Left lung (tissue), 14 donors: ENCODE measurements at places on chromosomes 16 and 17. TPM values are rescaled to one million over a fixed set of nuclear protein-coding genes. Genes with fewer than 3 reads are reported as not detected.
A peak's percentile ranks its signal among the peaks of the same experiment; 100 is the strongest.

DNA sequence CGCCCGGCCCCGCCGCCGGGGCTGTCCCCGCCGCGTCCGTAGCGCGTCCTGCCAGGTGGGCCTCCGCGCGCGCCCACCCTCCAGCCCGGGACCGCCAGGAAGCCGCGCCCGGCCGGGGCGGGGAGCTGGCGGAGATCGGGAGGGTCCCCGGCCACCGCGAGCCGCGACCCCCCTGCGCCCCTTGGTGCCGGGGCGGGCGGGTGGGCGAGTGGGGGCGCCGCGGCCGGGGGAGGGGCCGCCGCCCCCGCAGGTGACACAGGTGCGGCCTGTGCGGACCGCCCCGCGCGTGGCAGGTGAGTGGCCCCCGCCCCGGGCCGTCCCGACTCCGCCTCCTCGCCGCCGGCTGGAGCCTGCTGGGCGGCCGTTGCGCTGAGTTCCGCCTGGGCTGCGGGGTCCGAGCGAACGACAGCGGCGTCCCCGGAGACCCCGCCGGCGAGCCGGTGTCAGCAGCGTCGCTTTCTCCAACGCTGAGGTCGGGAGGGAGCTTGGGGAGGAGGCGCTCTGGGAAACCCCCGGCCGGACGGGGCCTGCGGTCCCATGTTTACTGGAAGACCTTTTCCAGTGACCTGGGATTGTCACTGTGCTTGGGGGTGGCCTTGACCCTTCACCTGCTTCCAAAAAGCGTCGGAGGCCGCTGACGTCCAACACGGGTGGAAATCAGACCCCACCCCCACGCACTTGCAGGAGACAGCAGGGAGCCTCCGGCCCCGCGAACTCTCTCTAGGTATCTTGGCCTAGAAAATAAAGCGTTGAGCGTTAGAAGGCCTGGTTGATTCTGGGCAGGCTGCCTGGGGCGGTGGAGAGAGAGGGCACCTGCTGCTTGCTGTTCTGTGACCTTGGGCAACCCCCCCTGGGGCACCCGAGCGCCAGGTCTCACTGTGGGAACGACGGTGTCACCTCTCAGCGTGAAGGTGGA lies 542 bp downstream of the KLHL36 start:
- peak; percentile 63 for DNase-seq

DNA sequence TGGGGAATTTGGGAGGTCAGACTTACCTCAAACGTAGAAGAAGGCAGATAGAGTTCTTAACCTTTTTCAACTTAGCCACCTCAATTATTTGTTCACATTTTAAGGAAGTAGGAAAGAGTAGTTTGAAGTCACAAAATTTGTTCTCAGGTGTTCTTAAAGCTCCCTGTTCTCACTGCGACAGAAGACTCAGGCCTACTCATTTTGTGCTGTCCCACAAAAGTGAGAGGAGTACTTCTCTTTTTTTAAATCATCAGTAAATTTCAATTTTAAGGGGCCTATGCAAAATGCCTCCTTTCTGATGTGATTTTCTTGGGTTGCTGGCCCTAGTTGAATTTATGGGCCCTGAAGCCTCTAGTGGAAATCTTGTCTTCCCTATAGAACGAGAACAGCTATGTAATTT lies 133.4 kb downstream of the MAP2K6 start:
- DNase-seq: no peak

- no peak for DNase-seq
Measured at GRCh38 chr17:63369233-63369632, 76.9 kb downstream of the CYB561 start.

DNA sequence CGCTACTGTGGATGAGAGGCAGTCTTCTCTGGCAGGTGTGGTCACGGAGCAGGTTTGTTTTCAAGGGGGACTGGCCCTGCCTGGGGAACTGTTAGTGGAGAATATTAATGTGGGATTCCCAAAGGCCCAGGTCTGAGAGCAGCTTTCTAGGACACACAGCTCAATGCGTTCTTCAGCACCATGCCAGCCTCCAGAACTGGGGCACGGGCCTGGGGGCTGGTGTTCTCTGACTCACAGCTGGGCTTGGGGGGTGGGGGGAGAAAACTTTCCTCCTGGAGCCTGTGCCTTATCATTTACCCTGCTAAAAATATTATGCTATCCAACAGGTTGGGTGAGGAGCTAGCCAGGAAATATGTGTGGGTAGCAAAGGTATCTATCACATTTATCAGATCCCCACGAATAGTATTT lies 13.5 kb upstream of the LHX1 start:
- no peak for DNase-seq

DNA sequence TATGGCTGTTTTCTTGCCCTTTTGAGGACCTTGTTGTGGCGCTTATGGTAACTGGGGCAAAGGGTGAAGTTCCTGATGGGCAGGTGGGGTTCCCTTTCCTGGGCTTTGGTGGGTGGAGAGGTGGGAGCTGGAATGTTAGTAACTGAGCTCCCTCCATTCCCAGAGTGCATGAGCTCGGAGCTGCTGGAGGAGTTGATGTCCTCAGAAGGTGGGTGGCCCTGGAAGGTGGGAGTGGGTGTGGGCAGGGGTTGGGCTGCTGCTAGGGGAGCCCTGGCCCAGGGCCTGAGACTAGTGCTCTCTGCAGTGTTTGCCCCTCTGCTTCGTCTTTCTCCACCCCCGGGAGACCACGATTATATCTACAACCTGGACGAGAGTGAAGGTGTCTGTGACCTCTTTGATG lies 1.2 kb upstream of the ELMO3 start:
- DNase-seq: no peak

DNA sequence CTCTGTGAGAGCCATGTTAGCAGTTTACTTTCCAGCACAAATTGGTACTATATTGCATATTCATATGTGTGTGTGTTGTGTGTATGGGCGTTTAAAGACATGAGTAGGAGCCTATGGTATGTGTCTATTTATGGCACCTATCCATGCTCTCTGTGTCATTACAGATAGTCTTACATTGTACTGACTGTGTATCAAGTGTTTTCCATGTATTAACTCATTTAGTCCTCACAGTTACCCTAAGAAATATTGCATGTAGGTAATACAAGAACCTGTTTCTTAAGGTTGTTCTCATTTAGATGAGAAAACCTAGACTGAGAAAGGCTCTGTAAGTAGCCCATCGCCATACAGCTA lies 1.6 kb downstream of the ALG1 start:
- no peak for DNase-seq

The SLC5A2 gene
- 1.4 TPM for total RNA-seq

- DNase-seq: no peak
Measured at GRCh38 chr16:10927497-10928112, 14.7 kb downstream of the DEXI start.

The TAT gene
- total RNA-seq: not detected
